ENCODE measurements at places on chromosomes 11 and 22. TPM values are rescaled to one million over a fixed set of nuclear protein-coding genes. Genes with fewer than 3 reads are reported as not detected.

Gene DDI1
- polyA plus RNA-seq: not detected

Gene CRYBA4
- not detected for polyA plus RNA-seq

Gene RCOR2
- polyA plus RNA-seq: 14.6 TPM

Gene SULT4A1
- 0.92 TPM for polyA plus RNA-seq

Gene SLC22A6
- polyA plus RNA-seq: not detected

Gene CYP2D6
- 0.64 TPM for polyA plus RNA-seq

Gene CCDC87
- polyA plus RNA-seq: 0.11 TPM

Gene LRFN4
- polyA plus RNA-seq: 33.0 TPM

Gene PDGFD
- 18.6 TPM for polyA plus RNA-seq

Gene UPK2
- polyA plus RNA-seq: 1.5 TPM

Gene OR51E2
- 0.89 TPM for polyA plus RNA-seq

Gene RRAS2
- polyA plus RNA-seq: 49.3 TPM

Gene IRAG1
- polyA plus RNA-seq: 3.9 TPM

Gene OR4P4
- 0.19 TPM for polyA plus RNA-seq

Gene SCO2
- 7.0 TPM for polyA plus RNA-seq

Gene C22orf15
- 0.54 TPM for polyA plus RNA-seq

Gene PLAAT3
- polyA plus RNA-seq: 32.3 TPM

Gene ATF4
- 315 TPM for polyA plus RNA-seq

Gene HTR3B
- polyA plus RNA-seq: not detected

Gene RPL27A
- 4,193 TPM for polyA plus RNA-seq

Gene KCNC1
- polyA plus RNA-seq: 1.7 TPM

Gene KRTAP5-4
- not detected for polyA plus RNA-seq

Gene SLC16A8
- polyA plus RNA-seq: 1.0 TPM

Gene MS4A4E
- 2.0 TPM for polyA plus RNA-seq

Gene P2RX6
- polyA plus RNA-seq: 25.3 TPM

Gene SHANK3
- polyA plus RNA-seq: 18.5 TPM

Gene ARSA
- 13.4 TPM for polyA plus RNA-seq

Gene FOLR2
- 30.5 TPM for polyA plus RNA-seq

Gene OR2AG2
- polyA plus RNA-seq: not detected

Gene PHOX2A
- polyA plus RNA-seq: not detected

Gene BID
- 16.8 TPM for polyA plus RNA-seq

Gene PRDM11
- polyA plus RNA-seq: 21.6 TPM

Gene CAVIN3
- 41.0 TPM for polyA plus RNA-seq

Gene ALG8
- polyA plus RNA-seq: 29.5 TPM

Gene LGR4
- polyA plus RNA-seq: 27.7 TPM

Gene OR5AS1
- polyA plus RNA-seq: 0.14 TPM

Gene TMPRSS13
- polyA plus RNA-seq: 0.09 TPM

Gene OR8A1
- 0.09 TPM for polyA plus RNA-seq

Gene RAB38
- 2.3 TPM for polyA plus RNA-seq

Gene MPEG1
- 11.9 TPM for polyA plus RNA-seq

Gene DLG2
- 10.7 TPM for polyA plus RNA-seq

Gene PATE4
- polyA plus RNA-seq: 0.09 TPM
